ENCODE measurements at places on chromosomes 13 and 19. TPM values are rescaled to one million over a fixed set of nuclear protein-coding genes. Genes with fewer than 3 reads are reported as not detected.

Gene IGFL2
- polyA plus RNA-seq = not detected

Gene ATP4B
- not detected for polyA plus RNA-seq

Gene TDRD12
- polyA plus RNA-seq = 0.21 TPM

Gene FCGBP
- polyA plus RNA-seq = 2.7 TPM

Gene KLK12
- not detected for polyA plus RNA-seq

Gene ARHGAP35
- polyA plus RNA-seq = 12.2 TPM

Gene TMEM38A
- polyA plus RNA-seq = not detected

GRCh38 chr13:43787518-43787891, 733 bp upstream of the ENOX1 start:
- no peak overlapping the region for H3K4me3 ChIP-seq
- peaks cover 10% of the 10 kb centered on the region for H3K27me3 ChIP-seq
- H3K27ac ChIP-seq = no peak overlapping the region
- no peaks in the 10 kb centered on the region for H3K36me3 ChIP-seq
- DNase-seq = no peak

- no peaks in the 10 kb centered on the region for H3K27me3 ChIP-seq
- DNase-seq = no peak
- H3K27ac ChIP-seq = no peak overlapping the region
- no peak overlapping the region for H3K4me3 ChIP-seq
These were observed 72.4 kb upstream of the TSC22D1 start for GRCh38 chr13:44648392-44649103.

DNA sequence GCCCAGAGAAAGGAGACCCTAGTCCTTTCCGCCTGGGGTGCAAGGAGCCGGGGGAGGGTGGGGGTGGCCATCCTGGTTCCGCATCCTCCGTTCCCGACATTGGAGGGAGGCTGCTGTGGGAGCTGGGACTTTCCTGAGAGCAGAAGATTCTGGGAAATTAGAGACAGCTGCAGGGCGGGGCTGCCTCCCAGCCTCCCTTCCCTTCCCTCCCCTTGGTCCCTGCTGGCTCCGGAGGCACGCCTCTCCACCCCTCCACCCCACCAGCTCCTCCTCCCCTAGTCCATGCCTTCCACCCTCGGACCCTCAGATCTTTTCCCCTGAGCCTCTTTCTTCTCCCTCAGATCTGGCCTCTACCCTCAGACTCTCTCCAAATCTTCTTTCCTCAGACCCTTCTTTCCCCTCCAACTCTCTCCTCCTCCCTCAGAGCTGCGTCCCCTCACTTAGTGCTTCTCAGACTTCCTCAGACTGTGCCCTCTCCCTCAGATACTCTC, 3.1 kb upstream of the BCL3 start:
- no peak for DNase-seq
- H3K4me3 ChIP-seq = no peak overlapping the region
- peak overlapping the region; percentile 6 for H3K27ac ChIP-seq
- no peaks in the 10 kb centered on the region for H3K36me3 ChIP-seq
- no peaks in the 10 kb centered on the region for H3K27me3 ChIP-seq

- no peak overlapping the region for H3K4me3 ChIP-seq
- H3K4me1 ChIP-seq = peaks cover 12% of the 10 kb centered on the region
- H3K27ac ChIP-seq = no peak overlapping the region
- peaks cover 25% of the 10 kb centered on the region for H3K27me3 ChIP-seq
These were observed 2.1 kb downstream of the PNMA8C start for GRCh38 chr19:46426506-46427162.

DNA sequence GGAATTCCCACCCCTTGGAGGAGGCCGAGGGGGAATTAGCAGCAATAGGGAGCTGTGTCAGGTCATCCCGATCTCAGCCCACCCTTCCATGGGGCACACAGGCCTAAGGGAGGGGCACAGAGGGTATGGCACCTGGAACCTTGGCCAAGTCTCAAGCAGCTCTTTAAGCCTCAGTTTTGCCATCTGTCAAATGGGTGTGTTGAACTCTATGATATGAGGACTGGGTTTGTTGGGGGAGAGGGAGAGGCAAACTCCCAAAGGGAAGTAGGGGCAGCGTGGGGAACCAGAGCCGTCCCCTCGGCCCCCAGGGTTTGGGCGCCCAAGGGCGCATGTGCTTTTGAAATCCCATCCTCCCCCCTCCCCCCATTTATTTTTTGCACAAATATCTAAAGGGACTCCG, 49.7 kb downstream of the COLGALT1 start:
- H3K4me1 ChIP-seq = peaks cover 8% of the 10 kb centered on the region
- no peaks in the 10 kb centered on the region for H3K27me3 ChIP-seq
- no peak for DNase-seq
- H3K27ac ChIP-seq = no peak overlapping the region
- H3K4me3 ChIP-seq = no peak overlapping the region
- H3K36me3 ChIP-seq = no peaks in the 10 kb centered on the region

GRCh38 chr13:28540612-28541011, 45.7 kb upstream of the FLT1 start:
- no peaks in the 10 kb centered on the region for H3K4me1 ChIP-seq
- H3K4me3 ChIP-seq = no peak overlapping the region
- H3K27me3 ChIP-seq = no peaks in the 10 kb centered on the region
- no peak for DNase-seq
- H3K36me3 ChIP-seq = no peaks in the 10 kb centered on the region

GRCh38 chr19:54297759-54298305, 15.1 kb downstream of the LILRA5 start:
- DNase-seq = no peak
- no peaks in the 10 kb centered on the region for H3K4me1 ChIP-seq
- H3K36me3 ChIP-seq = no peaks in the 10 kb centered on the region
- no peaks in the 10 kb centered on the region for H3K27me3 ChIP-seq
- H3K4me3 ChIP-seq = no peak overlapping the region

GRCh38 chr13:78680115-78680561, 21.2 kb upstream of the OBI1 start:
- H3K4me1 ChIP-seq = no peaks in the 10 kb centered on the region
- H3K27me3 ChIP-seq = no peaks in the 10 kb centered on the region
- DNase-seq = no peak
- no peak overlapping the region for H3K27ac ChIP-seq
- H3K4me3 ChIP-seq = no peak overlapping the region
- no peaks in the 10 kb centered on the region for H3K36me3 ChIP-seq

- no peaks in the 10 kb centered on the region for H3K36me3 ChIP-seq
- DNase-seq = no peak
These were observed 1133.5 kb downstream of the OLFM4 start for GRCh38 chr13:54162069-54162468.

DNA sequence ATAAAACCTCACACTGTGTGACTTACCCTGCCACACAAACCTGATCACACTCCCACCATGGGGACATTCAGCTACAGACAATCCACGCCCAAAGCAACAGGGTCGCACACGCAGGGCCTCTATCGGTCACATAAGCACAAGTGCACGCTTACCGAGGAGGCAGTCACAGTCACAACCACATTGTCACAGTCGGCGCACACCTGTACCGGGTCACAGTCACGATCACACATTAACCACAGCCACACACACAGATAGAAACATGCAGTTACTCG, 579 bp downstream of the ZNF566 start:
- peaks cover 15% of the 10 kb centered on the region for H3K4me1 ChIP-seq
- peak overlapping the region; percentile 99 for H3K4me3 ChIP-seq
- no peak for DNase-seq
- no peaks in the 10 kb centered on the region for H3K36me3 ChIP-seq
- H3K27ac ChIP-seq = peak overlapping the region; percentile 90

- no peak for DNase-seq
- H3K27ac ChIP-seq = no peak overlapping the region
- no peaks in the 10 kb centered on the region for H3K36me3 ChIP-seq
- no peaks in the 10 kb centered on the region for H3K4me1 ChIP-seq
- no peaks in the 10 kb centered on the region for H3K27me3 ChIP-seq
These were observed 8.6 kb downstream of the RFPL4AL1 start for GRCh38 chr19:55777528-55777927.

- no peaks in the 10 kb centered on the region for H3K27me3 ChIP-seq
- no peak overlapping the region for H3K4me3 ChIP-seq
- H3K36me3 ChIP-seq = no peaks in the 10 kb centered on the region
- H3K4me1 ChIP-seq = no peaks in the 10 kb centered on the region
- H3K27ac ChIP-seq = no peak overlapping the region
These were observed 282.9 kb upstream of the SLITRK6 start for GRCh38 chr13:86082121-86082520.

DNA sequence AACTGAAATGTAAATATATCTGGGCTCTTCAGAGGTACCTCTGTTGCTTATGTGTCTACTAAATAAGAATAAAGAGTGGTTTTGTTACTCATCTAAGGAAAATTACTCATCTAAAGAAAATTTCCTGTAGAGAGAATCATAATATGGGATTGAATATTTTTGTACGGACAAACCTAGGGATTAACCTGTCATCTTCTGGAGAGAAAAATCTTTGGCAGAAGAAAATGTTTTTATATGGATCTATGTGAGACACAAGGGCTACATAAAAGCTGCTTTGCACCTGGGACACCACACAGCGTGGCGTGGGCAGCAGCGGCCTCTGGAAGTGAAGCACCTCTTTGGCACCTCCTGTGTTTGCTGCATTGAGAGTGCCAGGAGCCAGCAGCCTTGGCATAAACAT, 242.9 kb upstream of the DACH1 start:
- H3K27me3 ChIP-seq = no peaks in the 10 kb centered on the region
- no peak overlapping the region for H3K27ac ChIP-seq
- no peak overlapping the region for H3K4me3 ChIP-seq
- H3K36me3 ChIP-seq = no peaks in the 10 kb centered on the region
- DNase-seq = no peak

DNA sequence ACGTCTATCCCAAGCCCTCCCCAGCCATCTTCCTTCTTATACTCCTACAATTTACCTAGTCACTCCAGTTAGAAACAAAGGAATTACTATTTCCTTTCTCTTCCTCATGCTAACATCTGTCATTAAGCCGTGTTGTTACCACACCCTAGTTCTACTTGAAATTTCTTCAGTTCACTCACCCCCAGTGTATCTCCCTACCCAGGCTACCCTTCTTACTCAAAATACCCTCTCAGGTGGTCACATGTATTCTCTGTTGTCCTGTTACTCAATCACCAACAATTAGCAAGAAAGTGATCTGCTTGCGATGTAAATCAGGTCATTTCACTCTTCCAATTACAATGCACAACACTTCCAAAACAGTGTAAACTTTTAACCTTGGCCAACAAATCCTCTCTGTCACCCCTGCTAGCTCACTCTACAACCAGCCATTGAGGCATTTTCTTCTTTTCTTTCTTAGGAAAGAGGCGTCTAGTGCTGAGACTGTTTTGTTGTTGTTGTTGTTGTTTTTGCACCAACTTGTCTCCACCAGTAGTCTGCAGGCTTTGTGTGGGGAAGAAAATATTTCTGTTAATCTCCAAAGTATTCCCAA, 50.7 kb downstream of the PCDH17 start:
- no peak overlapping the region for H3K4me3 ChIP-seq
- no peaks in the 10 kb centered on the region for H3K27me3 ChIP-seq
- H3K36me3 ChIP-seq = no peaks in the 10 kb centered on the region
- no peak for DNase-seq

DNA sequence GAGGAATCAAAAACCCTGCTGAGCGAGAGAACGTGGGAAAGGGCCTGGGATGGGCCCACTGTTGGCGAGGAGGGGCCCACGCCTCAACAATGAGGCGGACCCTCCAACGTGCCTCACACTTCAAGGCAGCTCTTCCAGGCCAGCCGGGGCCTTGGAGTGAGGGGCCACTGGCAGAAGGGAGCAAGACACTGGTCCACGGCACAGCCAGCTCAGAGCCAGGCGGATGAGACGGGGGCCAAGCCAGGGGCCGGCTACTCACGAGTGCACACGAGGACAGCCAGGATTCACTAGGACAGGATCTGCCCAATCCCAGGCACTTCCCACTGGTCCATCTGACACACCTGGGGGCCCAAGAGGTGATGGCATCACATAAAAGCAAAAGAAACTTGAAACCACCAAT, 20.5 kb downstream of the ELL start:
- H3K36me3 ChIP-seq = no peaks in the 10 kb centered on the region
- no peak overlapping the region for H3K4me3 ChIP-seq
- peak overlapping the region; percentile 6 for H3K27ac ChIP-seq
- H3K4me1 ChIP-seq = peaks cover 97% of the 10 kb centered on the region
- no peak for DNase-seq
- no peaks in the 10 kb centered on the region for H3K27me3 ChIP-seq

DNA sequence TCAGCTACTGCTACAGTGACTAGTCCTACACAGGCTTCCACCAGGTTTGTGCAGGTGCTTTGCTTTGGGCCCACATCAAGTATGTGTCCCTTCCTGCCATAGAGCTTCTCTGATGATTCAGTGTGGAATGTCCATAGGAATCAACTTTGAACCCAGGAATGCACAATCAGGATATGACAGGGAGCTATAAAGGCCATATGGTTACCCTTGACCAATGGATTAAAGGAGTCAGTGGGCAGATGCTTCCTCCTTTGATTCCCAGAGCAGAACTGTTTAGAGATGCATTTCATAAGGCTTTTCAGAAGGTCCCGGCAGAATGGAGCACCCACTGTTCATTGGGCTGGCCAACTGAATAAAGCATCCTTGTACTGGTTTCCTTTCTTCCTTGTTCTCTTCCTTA, 145.2 kb upstream of the WASF3 start:
- H3K27me3 ChIP-seq = no peaks in the 10 kb centered on the region
- no peak overlapping the region for H3K27ac ChIP-seq
- no peak overlapping the region for H3K4me3 ChIP-seq
- no peak for DNase-seq

DNA sequence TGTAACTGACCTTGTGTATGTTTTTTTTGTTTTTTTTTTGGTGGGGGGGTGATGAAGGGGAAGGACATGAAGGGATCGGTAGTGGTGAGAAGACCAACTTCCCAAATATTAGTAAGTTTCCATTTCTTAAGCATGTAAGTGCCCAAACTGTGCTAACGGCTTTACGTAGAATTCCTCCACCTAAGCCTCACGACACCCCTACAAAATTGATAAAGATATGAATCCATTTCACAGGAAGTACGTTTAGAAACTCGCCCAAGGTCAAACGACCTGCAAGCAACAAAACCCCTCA, 649 bp downstream of the UQCRFS1 start:
- peaks cover 25% of the 10 kb centered on the region for H3K4me1 ChIP-seq
- DNase-seq = no peak
- H3K4me3 ChIP-seq = peak overlapping the region; percentile 84
- H3K36me3 ChIP-seq = no peaks in the 10 kb centered on the region

DNA sequence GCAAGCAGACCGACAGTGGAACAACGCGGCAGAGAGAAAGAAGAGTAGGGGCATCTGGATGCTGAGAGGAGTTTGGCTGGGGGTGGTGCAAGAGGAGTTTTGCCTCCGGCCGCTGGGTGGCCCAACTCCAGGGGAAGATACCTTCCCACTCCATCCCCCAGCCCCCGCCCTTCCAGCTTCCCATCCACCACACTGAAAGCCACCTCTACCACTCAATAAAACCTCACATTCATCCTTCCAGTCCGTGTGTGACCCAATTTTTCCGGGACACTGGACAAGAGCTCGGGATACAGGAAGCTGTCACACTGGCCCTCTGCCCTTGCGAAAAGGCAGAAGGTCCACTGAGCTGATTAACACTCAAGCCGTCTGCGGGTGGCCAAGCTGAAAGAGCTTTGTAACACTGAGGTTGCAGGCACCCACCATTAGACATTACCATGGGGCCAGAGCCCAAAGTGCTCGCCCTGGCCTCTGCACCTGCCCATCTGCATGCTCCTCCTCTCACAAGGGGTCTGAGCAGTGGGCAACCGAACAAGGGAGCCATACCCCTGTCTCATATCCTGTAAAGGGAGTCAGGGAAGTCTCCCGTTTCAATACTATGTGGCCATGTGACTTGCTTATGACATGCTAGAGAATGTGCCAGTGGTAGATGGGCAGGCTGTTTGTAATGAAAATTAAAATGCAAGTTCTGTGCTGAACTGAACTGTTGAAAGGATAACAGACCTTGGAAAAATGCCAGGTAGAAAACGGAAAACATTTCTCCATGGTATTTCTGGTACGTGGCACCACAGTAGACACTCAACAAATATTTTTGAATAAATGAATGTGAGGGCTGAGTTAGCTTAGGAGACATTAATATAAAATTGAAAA, 205.1 kb upstream of the STARD13 start:
- no peak overlapping the region for H3K4me3 ChIP-seq
- no peaks in the 10 kb centered on the region for H3K27me3 ChIP-seq
- DNase-seq = no peak

Measured in CD8-positive, alpha-beta memory T cell (primary cell).